SHP77 (cell line): ENCODE measurements at places on chromosomes 16 and 17.
A peak's percentile ranks its signal among the peaks of the same experiment; 100 is the strongest.

DNA sequence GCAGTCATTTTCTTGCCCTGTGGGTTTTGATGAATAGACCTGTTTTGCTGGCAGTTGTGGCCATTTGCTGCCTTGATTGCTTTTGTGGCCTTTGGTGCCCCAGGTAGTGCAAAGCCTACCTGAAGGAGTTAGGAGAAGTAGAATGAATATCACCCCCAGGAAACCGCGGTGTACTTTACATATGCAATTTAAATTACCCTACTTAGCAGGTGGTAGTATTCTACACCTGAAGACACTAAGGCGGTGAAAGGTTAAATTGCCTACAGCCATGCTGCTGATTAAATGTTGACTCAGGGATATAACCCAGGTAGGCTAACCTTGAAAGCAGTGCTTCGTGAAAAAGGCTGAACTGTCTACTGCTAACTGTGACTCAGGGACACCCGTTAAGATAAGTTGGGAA is 27.2 kb upstream of the WWOX start:
- DNase-seq = no peak

DNA sequence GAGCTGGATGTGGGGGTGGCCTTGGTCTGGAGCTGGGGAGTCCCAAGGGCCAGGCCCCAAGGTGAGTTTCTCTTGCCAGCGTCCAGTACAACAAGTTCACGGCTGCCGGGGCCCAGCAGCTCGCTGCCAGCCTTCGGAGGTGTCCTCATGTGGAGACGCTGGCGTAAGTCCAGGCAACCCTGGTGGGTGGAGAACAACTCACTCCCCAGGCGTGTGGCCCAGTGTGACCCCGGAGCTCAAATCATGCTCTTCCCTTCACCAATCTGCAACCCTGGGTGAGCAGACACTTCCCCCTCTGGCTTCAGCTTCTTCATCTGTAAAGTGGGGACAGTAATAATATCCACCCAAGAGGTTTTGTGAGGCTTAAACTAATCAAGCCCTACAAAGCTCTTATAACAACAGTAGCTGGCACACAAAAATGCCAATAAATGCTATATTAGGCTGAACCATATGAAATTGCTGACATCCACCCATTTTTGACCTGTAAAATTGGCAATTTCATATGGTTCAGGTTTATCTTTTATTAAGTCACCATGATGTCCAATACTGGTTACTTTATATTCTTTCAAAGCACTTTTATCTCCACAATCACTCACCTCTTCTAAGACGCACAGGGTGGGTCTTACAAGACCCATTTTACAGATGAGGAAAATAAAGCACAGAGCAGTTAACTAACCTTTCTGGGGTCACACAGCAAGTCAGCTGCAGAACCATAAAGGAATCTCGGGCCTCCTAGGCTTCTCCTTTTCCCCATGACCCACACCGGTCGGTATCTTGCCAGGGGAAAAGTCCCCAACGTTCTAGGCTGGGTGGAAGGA is 19.7 kb downstream of the DEXI start:
- DNase-seq = no peak

GRCh38 chr16:1787056-1787321 is 4.2 kb downstream of the NUBP2 start:
- DNase-seq = no peak

DNA sequence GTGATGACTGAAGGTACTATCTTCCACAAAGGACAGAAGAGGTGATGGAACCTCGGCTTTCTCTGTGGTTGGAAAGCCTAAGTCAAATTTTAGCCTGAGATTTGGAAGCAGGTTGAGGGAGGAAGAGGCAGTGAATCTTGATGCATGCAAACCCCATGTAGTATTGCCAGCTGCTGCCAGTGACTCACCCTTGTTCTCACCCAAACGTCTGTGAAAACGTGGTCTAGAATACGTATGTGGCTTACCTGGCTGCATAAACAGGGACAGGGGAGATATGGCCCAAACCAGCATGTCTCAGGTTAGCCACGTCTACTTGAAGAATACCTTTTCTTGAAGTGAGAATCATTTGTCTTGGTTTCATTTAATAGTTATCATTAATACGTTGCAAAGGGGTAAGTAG is 438.0 kb upstream of the MAF start:
- no peak for DNase-seq

- peak; percentile 74 for DNase-seq
Observed at GRCh38 chr16:4506450-4506849, 30.3 kb downstream of the HMOX2 start.

DNA sequence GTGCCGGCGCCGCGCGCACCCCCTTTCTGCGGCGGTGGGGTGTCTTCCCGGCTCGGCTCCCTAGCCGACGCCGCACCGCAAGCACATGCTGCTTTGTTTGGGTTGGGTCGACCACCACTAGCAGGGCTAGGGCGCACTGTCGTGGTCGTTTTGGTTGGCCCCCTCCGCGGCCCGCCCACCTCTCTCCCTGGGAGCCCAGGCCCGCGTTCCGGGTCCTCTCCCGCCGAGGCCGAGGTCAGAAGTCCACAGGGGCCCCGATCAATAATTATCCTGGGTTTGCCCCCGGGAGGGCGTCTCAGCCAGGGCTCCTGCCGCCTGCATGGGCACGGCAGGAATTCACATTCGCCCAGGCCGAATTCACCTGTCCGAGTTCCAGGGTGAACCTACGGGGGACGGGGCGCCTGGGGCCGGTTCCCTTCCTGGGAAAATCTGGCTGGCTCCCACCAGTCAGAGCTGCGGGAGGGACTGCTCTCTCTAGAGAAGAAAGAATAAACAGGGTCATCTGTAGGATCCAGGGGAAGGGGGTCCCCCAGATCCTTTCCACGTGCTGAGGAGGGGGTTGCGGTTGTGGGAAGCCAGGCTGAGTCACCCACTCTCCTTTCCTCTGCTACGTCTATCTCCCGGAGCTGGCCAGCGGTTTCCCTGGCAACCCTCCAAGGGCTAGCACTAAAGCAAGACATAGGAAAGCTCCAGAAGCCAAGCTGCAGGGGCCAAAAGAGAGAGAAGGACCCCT is 584 bp upstream of the STAT5B start:
- DNase-seq = peak; percentile 30

DNA sequence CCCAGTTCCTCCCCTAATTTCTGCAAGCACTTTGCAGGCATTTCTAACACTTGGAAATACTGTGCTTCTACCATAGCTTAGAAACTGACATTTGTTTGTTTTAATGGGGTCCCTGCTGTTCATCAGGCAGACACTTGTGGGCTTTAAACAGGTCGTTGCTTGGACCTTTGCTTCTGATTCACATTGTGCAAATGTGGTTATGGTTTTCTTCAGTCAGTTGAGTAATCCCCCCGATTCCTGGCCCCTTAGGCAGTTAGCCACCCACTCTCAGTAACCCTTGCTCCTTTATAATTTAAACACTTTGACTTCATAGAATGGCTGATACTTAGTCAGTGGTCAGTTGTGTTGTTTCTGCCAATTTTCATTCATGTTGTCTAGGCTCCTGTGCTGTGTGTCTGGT is 39.4 kb downstream of the SLC47A1 start:
- no peak for DNase-seq

- DNase-seq = no peak
Observed at GRCh38 chr17:67139784-67140665, 95.7 kb downstream of the CACNG1 start.

DNA sequence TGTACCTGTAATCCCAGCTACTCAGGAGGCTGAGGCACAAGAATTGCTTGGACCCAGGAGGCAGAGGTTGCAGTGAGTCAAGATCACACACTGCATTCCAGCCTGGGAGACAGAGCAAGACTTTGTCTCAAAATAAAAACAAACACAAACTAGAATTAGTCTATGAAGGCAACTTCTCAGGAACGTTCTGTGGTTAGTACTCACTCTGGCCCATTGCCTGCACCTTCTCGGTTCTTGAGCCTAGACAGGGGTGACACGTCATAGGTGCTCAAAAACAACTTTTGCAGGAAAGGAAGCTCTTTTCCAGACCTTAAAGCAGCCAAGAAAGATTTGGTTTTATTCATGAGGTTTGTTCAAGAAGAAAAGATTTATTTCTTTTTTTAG is 22.3 kb upstream of the CNOT1 start:
- no peak for DNase-seq

- DNase-seq = no peak
Observed at GRCh38 chr17:58668598-58668935, 23.3 kb downstream of the TEX14 start.

DNA sequence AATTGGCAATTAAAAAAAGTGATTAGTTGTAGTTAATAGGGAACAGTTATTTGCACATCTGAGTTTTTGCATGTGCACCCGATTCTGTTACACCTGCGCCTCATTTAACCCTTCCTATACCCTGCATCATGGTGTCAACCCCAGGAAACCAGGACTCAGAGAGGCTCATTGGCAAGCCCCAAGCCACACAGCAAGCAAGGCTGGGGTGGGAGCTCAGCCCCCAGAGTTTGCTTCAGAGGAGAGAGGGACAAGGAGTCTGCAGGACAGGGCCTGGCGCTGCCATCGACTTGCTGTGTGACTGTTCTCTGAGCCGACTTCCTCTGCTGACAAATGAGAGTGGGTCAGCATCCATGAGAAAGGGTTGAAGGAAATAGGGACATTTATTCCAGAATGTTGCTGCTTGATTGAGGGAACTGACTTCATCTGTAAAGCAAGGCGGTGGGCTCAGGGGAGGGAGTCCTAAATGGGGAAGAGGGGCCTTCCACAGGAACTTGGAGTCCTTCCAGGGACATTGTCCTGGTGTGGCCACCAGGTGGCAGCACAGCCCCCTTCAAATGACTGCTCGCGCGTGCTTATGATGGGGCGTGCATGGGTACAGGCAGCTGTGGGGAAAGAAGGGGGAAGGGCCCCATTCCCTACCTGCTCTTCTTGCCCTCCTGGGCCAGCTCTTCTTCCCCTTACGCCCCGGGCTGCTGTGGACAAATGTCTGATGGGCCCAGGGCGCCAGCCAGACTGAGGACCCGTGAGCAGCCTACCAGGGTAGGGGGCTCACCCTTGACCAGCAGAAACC is 51.6 kb downstream of the NT5M start:
- peak; percentile 98 for DNase-seq

DNA sequence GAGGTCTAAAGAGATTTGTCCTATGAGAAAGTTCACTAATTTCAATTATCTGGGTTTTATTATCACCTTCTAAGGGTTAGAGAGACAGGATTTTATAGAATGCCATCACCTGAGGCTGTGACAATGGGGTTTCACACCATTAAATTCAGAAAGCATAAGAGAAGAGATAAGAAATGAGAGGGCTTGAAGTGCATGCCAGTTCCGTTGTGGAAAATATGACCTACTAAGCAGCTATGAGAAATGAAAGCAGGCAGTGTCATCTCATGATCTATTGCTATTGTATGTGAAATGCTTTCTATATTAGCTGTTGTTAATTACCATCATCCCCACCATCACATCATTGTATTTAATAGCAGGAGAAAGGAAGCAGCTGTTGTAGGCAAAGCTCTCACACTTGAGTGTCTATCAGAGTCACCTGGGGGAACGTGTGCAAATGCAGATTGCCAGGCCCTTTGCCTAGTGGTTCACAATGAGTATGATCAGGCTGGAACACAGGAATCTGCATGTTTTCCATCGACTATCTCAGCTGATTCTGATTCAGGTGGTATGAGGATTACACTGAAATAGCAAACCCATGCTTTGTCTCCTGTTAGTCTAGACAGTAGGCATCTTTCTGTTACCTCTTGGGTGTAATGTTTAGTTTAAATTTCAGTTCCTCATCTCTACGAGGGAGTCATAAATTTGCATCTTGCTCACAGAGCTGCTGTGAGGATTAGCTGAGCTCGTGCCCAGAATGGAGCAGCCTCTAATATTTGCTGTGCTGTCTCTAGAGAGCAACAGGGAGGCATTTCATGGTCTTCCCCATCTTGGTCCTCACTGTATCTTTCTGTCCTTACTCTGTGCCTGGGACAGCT is 256.4 kb downstream of the CDH13 start:
- DNase-seq = no peak

- no peak for DNase-seq
Observed at GRCh38 chr16:11252482-11252931, 3.5 kb downstream of the SOCS1 start.

DNA sequence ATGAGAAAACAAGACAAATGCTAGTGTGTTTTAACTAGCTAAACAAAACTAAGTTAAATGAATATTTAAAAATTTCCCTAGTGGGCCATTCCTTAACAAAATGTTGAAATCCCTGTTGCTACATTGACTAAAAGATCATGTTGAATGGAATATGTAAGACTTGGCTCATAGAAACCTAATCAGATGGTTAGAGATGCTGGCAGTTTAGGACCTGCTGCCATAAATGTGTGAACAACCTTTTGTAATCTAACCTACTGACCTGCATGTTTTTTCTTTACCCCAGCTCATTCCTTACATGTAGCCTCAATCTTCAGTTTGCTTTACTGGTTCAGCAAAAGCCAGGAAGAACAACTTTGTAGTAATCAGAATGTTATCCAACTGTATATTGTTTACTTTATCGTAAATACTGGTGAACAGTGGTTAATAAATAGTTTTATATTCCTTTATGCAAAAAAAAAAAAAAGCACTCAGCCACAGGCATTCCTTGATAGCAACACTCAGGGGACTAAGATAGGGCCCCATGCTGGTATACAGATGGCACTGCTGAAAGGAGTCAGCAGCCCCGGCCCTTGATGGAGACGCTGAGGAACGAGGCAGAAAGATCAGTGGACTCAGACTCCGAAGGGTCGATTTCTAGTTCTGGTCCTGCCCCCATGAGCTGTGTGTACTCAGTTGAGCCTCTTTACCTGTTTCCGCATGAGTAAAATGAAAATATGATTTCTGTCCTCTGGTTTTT is 78.2 kb downstream of the MARF1 start:
- no peak for DNase-seq

DNA sequence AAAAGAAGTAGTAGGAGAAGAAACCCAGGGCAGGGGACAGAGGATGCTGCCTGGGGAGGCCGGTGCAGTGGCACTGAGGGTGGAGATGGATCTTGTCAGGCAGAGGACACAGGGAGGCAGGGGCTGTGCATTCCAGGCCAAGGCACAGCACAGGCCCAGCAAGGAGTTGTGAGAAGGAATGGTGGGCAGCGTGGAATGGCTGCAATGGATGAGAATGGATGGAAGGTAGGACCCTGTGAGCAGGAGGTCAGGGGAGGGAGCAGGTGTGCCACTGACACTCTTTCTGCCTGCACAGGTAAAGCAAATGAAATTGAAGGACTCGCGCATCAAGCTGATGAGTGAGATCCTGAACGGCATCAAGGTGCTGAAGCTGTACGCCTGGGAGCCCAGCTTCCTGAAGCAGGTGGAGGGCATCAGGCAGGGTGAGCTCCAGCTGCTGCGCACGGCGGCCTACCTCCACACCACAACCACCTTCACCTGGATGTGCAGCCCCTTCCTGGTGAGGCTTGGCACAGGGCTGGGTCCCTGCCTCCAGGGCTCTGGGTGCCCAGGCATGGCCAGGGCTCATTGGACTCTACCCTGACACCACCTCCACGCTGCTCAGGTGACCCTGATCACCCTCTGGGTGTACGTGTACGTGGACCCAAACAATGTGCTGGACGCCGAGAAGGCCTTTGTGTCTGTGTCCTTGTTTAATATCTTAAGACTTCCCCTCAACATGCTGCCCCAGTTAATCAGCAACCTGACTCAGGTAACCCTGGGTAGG is 32.8 kb downstream of the ABCC3 start:
- no peak for DNase-seq

DNA sequence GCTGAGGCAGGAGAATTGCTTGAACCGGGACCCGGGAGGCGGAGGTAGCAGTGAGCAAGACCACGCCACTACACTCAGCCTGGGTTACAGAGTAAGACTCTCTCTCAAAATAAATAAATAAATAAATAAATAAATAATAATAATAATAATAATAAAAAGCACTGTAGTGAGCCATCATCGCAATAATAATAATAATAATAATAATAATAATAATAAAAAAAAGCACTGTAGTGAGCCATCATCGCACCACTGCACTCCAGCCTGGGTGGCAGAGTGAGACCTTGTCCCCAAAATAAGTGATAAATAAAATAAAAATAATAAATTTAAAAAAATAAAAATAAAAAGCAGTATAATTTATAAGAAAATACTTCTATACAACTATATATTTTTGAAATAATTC is 40.3 kb downstream of the SMURF2 start:
- DNase-seq = no peak
